Stimulated activated CD4-positive, alpha-beta T cell treated with anti-CD3 and anti-CD28 coated beads, Interleukin-1b, Interleukin-23, amount 100 ng/mL, for 4 hours (primary cell): ENCODE measurements at places on chromosomes 13 and 19.

DNA sequence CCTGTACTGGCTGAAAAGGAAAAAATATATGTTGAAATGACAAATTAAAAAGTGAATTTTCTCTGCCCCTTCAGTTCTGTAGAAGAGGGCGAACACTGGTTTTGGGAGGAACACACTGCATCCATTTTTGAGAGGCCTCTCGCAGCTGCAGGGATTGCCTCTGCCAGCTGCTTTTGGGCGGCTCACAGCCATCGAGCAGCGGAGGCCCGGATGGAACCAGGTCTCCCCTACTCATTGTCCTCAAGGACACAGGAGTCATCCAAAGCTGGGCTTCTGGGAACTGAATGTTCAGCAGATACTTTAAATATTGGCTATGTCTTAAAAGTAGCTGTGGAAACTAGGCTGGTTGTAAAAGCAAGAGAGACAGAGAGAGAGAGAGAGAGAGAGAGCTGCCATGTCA, 17.1 kb downstream of the RCBTB2 start:
- no peak for DNase-seq

- no peak for DNase-seq
Measured at GRCh38 chr13:72537395-72537780, 190.0 kb downstream of the MZT1 start.

DNA sequence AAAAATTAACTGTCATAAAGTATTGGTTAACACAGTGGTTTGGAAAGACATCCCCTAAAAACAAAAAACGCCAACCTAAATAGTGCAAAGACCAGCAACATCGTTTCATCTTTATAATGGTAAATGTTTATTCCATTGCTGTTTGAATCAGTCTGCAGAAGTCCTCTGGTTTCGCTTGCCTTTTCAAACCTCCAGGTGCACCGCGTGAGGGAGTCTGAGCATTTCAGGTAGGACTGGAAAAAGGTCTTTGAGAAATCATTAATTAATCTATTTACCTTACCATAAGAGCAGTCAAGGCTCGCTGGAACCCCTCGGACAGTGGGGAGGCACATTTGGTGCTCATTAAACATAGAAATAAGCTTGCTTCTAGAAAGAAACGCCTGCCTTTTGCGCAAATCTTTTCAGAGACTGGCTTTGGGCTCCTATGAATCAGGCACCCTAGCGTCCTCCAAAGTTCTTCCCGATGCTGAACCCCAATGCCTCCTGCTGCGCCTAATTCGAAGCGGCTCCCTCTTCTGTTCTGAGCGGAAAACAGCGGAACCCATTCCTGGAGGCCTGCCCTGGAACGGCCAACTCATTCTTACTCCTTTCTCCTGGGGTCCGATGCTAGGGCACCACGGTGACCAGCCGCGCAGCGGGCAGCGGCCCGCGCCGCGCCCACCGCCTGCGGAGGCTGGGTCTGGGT, 951 bp upstream of the MTUS2 start:
- no peak for DNase-seq

GRCh38 chr19:17755977-17756670, 4.8 kb downstream of the FCHO1 start:
- DNase-seq, result no peak

DNA sequence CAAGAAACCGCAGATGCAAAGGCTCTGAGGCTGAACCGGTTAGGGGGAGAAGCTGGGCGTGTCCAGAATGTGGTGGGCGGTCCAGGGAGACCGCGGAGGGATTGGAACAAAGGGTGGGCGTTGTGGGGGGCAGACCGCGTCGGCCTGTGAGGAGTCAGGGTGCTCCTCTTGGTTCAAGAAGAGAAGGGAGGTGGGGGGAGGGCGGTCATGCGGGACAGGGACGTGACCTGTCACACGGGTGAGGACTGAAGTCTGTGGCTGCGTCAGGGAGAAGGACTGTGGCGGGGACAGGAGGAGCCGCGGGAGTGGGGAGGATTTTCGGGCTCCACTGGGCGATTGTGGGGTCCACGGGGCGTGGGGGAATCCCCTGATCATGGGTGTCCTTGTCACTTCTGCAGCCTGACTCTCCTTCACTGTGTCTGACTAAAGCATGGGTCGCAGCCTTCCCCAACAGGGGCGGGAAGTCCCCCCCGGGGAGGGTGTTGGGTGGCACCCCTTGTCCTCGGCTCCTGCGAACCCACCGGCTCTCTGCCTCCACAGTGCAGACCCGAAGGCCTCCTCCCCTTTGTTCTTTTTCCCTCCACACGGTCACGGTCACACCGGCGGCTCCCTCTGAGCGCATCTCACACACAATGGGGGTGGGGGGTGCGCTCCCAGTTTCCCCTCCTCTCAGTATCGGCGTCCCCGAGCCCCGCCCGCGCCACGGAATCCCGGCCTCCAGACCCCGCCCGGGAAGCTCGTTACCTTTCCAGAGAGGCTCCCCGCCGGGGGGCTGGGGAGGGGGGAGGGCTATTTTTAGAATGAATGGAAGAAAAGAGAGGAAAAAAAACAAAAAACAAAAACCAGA, 16.4 kb upstream of the KCNN1 start:
- no peak for DNase-seq

DNA sequence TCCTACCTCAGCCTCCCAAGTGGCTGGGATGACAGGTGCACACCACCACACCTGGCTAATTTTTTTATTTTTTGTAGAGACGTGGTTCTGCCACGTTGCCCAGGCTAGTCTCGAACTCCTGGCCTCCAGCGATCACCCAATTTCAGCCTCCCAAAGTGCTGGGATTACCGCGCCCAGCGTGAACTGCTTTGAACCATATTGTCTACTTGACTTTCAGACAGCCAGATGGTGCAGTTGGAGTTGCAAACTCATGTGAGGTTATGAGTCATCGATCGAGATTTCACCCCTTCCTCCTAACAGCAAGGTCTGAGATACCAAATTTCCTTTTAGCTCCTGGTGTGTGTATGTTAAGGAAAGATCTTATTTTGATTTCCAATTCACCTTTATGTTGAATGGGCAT, 2.7 kb downstream of the SLC27A1 start:
- DNase-seq, result no peak

GRCh38 chr19:14135355-14135754, 1.0 kb downstream of the ASF1B start:
- no peak for DNase-seq

- peak; percentile 54 for DNase-seq
Measured at GRCh38 chr19:18419195-18419698, at the start of gene SSBP4. SSBP4 (plus strand) TSS chr19:18419398; CDS start chr19:18419649, 251 bp downstream.

DNA sequence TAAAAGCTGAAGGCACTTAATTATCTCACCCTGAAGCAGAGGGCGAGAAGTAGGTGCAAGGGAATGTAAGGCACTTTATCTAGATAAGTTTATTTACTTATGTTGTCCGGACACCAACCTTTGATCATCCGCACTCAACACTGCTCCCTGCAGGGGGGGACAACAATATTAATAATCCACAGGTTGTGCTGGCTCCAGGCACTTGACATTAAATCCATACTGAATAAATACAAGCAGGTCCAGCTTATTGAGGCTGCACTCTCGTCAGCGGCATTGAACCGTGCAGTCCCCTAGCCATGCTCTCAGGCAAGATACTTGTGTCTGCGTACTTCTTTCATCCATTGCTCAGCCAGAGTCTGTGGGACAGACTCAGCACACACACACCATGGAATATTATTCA, 374.5 kb upstream of the NBEA start:
- no peak for DNase-seq

DNA sequence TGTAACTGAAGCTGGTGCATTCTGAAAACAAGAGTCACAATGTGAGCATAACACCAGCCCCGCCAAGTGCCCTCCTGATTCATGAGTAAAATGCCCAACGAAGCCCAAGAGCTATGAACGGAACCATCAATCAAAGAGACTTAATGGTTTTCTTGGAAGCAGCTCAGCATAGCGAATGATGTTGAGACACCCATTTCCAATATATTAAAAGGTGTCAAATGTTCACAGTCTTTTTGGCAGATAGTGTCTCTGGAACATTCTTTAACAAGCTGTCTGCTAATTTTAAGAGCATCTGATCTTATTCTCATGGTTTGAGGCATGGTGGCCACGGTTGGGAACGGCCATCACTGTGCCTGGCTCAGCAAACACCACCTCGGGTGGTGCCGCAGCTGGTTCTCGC, 133.4 kb upstream of the USP29 start:
- no peak for DNase-seq

DNA sequence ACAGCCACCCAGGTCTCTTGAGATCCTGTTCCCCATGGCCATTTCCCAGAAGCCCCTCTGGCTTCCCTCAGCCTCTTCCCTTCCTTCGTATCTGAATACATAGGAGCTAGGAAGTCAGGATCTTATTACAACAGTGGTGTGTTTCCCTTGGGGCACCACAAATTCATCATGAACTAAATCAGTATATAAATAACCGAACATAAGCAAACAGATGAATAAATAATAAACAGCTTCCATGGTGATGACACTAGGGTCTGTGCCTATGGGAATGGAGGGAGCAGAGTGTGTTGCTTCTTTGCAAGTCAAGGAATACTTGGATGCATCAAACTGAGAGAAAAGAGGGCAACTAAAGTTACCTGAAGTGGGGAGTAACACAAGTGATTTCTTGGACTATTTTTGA, 527.6 kb downstream of the LMO7 start:
- DNase-seq, result no peak

GRCh38 chr13:37277435-37278144, 172.1 kb upstream of the CSNK1A1L start:
- no peak for DNase-seq

DNA sequence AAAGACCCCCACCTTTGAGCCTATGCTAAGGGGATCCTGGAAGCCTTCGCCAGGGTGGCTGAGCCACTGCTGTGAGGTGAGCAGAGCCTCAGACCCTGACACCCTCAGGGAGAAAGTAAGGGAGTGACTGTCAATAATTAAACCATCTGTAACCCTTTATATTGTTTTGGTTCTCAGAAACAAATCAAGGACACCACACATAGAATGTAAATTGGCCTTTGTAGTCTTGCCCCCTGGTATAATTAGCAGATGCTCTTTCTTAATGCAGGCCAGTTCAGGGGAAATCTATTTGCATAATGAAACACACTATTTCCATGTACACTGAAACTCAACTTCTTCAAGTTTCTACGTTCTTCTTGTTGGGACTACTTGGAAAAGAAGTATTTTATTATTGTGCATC, 127.7 kb upstream of the EDNRB start:
- no peak for DNase-seq

DNA sequence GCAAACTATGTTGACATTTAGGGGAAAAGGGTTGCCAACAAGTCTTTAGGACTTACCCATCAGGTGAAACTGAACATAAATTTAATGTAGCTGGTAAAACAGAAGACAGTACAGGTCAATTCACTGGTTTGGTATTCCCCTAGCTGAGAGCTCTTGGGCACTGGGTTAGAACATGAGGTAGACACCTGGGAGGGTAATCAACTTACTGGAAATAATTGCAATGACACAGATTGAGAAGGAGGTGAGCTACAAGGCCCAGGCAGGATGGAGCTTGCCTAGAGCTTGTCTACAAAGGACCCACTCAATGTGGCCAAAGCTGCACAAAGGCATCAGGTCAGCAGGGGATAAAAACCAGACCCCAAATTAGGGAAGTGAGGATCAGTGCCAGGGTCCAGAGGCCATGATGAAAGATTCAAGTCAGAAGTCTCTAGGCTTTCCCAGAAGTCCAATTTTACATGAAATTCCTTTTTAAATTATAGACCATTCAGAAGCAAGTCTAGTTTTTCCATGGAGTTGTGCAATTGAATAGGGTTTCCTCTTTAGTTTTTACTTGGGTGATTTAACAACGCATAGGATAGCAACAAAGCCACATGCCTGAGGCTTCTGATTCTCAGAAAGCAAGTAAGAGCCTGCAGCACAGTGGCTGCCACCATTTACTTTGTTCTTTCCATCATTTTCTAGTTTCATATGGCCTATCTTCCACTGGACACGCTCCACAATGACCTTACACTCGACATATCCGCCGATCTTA, 194.0 kb downstream of the NDFIP2 start:
- DNase-seq, result no peak

DNA sequence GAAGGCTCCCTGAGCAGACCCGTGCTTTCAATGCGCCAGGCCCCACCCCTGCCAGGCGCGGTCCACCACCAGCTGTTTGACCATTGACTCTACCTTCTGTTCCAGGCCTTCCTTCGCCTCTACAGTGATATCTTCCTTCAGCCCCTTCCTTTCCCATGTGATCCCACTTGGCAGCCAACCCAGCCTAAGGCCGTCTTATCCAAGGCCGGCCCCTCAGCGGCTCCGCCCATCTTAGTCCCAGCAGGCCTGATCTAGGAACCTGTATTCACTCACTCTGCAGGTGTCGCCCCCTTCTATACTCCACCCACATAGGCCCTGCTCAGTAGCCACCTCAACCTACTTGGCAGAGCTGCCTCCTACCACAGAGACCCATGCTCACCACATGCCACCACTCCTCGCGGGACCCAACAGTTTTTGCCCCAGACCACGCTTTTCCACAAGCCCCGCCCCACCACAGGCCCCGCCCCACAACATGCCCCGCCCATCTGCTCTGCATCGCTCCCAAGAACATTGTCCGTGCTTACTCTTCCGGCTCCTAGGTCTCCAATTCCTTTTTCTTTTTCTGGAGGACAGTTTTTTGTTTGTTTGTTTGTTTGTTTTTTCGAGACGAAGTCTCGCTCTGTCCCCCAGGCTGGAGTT, 2.9 kb downstream of the RASIP1 start:
- DNase-seq, result no peak

DNA sequence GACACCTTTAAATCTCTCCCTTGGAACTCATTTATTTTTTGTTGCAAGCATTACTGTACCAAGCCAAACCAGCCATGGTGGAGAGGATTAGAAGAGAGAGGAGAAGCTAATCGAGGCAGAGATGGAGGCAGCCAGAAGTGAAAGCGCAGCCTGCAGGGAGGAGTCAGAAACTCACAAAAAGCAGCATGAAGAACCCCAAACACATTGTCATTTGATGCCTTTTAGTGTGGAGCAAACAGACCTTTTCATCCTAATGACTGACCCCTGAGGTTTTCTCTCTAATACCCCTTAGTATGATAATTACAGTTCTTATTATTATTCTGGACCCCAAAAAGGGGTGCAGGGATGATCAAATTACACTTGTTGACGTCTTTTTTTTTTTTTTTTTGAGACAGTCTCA, 62.5 kb downstream of the TNFRSF19 start:
- DNase-seq, result no peak

DNA sequence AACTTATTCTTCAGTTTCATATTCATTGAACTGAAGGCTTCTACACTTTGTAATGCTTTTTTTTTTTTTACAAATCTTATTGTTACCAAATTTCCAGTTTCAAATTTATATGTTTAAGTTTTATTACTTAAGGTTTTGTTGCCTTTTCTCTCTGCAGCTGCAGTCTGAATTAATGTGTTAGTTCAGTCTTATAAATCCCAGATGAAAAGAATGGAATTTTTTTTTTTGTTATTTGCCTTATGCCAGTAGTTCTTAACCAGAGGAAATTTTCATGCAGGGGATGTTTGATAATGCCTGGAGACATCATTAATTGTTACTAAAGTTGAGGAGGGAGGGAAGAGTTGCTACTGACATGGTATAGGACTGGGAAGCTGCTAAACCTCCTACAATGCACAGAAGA, 367.9 kb upstream of the SPRY2 start:
- no peak for DNase-seq

- no peak for DNase-seq
Measured at GRCh38 chr13:19267746-19268145, 86.1 kb upstream of the TUBA3C start.
